ENCODE measurements at places on chromosomes 3 and 15.

DNA sequence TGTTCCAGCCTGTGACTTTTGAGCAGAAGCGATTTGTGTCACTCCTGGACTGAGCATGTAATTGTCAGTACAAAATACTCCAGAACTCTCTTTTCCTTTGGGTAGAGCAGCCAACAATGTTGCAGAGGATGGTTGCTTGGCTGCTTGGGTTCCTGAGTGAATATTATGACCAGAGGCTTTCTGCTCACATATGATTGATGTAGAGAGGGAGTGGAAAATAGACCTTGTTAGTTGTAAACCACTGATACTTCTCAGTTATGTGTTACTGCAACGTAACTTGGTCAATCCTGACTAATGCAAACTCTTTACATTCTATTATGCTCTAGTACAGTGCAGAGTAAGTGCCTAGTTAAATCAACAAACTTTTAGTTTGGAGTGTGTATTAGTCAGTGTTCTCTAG lies 322.6 kb upstream of the KCNH8 start:
- no peak for DNase-seq

DNA sequence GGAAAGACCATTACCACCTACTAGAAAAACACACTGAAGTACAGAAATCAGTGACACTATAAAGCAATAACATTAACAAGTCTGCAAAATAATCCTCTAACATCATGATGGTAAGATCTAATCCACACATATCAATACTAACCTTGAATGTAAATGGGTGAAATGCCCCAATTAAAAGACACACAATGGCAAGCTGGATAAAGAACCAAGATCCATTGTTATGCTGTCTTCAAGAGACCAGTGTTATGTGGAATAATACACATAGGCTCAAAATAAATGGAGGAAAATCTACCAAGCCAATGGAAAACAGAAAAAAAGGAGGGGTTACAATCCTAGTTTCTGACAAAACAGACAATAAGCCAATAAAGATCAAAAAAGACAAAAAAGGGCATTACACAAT lies 13.5 kb downstream of the OR5K3 start:
- DNase-seq, result no peak

DNA sequence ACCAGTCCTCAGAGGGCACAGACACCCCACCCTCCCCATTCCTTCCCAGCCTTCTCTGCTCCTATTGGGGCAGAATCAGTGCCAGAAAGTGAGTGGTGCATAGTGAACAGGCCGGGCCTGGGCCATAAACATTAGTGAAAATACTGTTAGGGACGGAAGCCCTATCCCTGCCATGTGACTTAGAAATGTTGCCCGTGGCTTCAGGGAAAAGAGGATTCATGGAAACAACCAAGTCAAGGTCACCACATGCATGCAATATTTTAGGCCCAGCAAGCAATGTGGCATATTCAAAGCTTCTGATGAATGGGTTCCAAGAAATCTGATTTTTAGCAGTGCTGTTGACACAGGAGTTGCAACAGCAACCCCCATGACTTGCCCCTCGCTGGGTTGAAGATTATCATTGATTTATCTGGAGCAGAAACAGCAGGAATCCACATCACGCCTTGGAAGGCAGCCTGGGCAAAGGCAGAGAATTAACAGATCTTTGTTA lies 52.3 kb downstream of the CCNL1 start:
- DNase-seq, result no peak

- no peak for DNase-seq
These were observed 288.7 kb downstream of the NR2F2 start for GRCh38 chr15:96619174-96619573.

GRCh38 chr3:121482660-121483059 lies 63.1 kb downstream of the POLQ start:
- DNase-seq, result no peak

GRCh38 chr3:146739203-146739671 lies 134.1 kb upstream of the PLSCR5 start:
- DNase-seq, result no peak

GRCh38 chr3:86930831-86931230 lies 60.1 kb downstream of the VGLL3 start:
- no peak for DNase-seq

DNA sequence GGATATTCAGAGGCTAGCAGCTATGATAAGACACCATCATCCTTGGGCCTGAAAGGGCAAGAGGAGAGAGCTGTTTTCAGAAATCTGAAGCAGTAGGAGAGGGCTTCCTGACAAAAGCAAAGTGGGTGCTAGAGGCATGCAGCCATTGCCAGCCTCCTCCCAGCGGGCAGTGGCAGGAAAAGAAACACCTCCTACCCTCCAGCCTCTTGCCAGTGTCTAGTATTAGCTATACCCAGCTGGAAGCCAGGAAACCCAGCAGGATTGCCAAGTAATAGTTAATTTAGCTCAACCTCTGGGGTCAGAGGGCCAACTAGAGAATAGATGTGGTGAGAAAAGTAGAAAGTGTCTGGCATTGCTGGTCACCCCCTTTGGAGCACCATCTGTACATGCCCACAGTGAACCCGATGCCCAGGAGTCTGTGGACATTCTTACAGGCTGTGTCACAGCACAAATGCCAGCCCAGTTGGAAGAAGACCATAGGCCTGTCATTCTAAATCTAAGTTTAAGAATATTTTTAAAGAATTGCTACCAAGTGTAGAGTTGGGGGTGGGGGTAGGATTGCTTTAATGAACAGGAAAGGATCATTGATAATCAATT lies 85.3 kb downstream of the HCN4 start:
- no peak for DNase-seq

GRCh38 chr3:140166861-140167599 lies 232.0 kb downstream of the CLSTN2 start:
- no peak for DNase-seq

GRCh38 chr3:102536456-102536855 lies 101.6 kb downstream of the ZPLD1 start:
- DNase-seq, result no peak

GRCh38 chr3:38836561-38836960 lies 20.5 kb upstream of the SCN10A start:
- DNase-seq, result no peak

GRCh38 chr3:19811689-19812088 lies 122.3 kb downstream of the EFHB start:
- DNase-seq, result no peak

- no peak for DNase-seq
These were observed 155.0 kb downstream of the NLGN1 start for GRCh38 chr3:173552526-173552925.

GRCh38 chr3:145678401-145678800 lies 482.6 kb downstream of the PLOD2 start:
- DNase-seq, result no peak

DNA sequence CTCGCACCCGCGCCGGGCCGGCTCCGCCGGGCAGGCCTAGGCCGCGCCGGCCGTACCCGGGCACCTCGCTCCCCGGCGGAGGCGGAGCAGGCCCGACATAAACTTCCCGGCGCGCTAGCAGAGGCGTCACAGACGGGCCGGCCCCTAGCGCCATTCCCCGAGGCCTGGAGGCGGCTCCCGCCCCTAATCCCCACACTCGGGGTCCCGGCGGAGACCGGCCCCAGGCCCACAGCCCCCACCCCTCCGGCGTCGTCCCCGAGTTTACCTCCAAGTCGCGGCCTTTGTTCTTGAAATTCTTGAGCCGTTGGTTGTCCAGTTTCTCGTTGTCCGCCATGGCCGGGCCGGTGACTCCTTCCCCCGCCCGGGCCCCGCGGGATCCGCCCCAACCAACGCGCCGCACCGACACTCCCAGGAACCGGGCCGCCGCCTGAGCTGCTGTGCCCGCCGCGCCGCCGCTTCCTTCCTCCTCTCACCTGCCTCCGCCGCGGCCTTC lies 376 bp downstream of the KPNA4 start:
- DNase-seq, result no peak

DNA sequence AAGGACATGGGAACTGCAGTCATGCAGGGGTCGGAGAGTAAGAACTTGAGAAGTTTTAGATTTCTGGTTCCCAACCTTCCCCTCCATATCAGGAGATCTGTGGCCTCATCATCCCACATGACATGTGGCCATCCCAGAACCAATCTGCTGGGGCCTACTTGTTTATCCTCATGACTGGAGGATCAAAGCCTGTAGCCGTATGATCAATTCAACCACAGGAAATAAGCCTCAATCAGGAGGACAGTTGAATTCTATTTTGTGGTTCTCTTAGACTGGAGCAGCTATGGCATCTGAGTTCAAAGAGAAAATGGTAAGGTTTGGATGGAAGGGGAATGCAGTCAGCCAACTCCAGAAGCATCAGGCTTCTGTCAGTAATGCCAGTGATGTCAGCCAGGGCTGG lies 57.2 kb downstream of the IL16 start:
- DNase-seq, result no peak

- no peak for DNase-seq
These were observed 10.7 kb downstream of the GORASP1 start for GRCh38 chr3:39096775-39097174.

DNA sequence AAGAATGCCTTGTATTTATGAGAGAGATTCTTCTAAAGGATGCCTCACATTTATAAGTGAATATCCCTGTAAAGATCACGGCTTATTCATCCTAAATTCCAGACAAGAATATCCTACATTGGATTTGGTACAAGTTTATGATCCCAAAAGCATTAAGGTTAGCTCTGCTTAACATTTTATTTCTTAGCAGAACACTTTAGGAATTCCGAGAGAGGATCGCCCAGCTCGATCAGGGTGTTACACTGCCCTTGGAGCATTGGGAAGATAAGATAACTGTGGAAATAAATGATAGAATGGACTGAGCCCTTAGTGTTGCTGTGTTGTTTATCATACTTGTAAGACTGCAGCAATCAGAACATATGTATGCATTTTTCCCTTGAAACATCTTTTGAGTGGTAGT lies 223.0 kb upstream of the CDIN1 start:
- DNase-seq, result no peak

- no peak for DNase-seq
These were observed 129.3 kb upstream of the FEZF2 start for GRCh38 chr3:62502315-62503300.

- DNase-seq, result no peak
These were observed at the start of gene TRIM42 for GRCh38 chr3:140677764-140678163. TSS of gene TRIM42 (plus strand) at chr3:140678064. CDS start at chr3:140678230, 166 bp downstream.

Measured in NCI-H1092 (cell line).